ENCODE measurements at places on chromosomes 5 and 9.

GRCh38 chr5:13865312-13865711, 79.2 kb downstream of the DNAH5 start:
- no peak for DNase-seq

- no peak for DNase-seq
Measured at GRCh38 chr9:71740199-71740598, 28.1 kb downstream of the CEMIP2 start.

DNA sequence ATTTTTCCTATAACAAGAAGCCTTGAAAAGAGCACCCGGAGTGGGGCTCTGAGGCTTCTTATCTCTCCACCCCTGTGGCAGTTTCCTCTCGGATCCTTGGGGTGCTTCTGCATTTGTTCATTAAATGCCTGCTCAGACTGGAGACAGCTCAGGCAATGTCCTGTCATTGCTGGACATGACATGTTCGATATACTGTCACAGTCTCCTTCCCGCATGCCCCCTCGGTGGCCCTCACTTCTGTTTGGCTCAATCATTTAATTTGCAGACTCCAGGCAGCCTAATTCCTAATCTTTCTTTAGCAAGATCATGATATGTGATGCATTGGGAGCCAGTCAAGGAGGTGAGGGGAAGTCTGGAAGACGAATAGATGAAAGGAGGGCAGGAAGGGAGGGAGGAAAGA, 37.5 kb upstream of the CPEB4 start:
- no peak for DNase-seq

- DNase-seq: no peak
Measured at GRCh38 chr5:130514984-130515690, 610.9 kb downstream of the CHSY3 start.

GRCh38 chr9:16930578-16930977, 60.1 kb upstream of the BNC2 start:
- DNase-seq: no peak

DNA sequence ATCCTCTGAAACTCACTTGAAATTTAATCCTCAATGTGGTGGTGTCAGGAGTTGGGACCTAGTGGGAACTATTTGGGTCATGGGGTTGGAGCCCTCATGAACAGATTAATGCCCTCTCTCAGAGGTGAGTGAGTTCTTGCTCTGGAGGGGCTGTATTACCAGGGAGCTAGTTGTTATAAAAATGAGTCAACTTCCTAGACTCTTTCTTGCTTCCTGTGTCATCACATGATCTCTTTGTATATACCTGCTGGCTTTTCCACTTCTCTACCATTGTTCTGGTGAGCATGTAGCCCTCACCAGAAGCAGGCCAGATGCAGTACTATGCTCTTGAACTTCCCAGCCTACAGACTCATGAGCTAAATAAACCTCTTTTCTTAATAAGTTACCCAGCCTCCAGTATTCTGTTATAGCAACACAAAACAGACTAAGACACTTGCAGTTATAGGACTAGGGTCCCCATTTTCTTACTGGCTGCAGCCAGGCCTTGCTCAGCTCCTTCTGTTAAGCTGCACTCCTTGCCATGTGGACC, 127.5 kb downstream of the SUSD1 start:
- DNase-seq: no peak
